ENCODE measurements at places on chromosomes 1 and 21. TPM values are rescaled to one million over a fixed set of nuclear protein-coding genes. Genes with fewer than 3 reads are reported as not detected.

LRRIQ3 gene
- 0.08 TPM for polyA plus RNA-seq

TMIGD3 gene
- polyA plus RNA-seq, result not detected

SPRR4 gene
- polyA plus RNA-seq, result not detected

PGLYRP3 gene
- polyA plus RNA-seq, result not detected

IL20 gene
- polyA plus RNA-seq, result not detected

NUF2 gene
- polyA plus RNA-seq, result 6.4 TPM

TMEM240 gene
- 5.7 TPM for polyA plus RNA-seq

LINGO4 gene
- not detected for polyA plus RNA-seq

AMY1B gene
- not detected for polyA plus RNA-seq

ANKRD34A gene
- 0.19 TPM for polyA plus RNA-seq

KRTCAP2 gene
- 419 TPM for polyA plus RNA-seq

NIBAN1 gene
- 4.2 TPM for polyA plus RNA-seq
